ENCODE measurements at places on chromosomes 16 and 17. TPM values are rescaled to one million over a fixed set of nuclear protein-coding genes. Genes with fewer than 3 reads are reported as not detected.

DNA sequence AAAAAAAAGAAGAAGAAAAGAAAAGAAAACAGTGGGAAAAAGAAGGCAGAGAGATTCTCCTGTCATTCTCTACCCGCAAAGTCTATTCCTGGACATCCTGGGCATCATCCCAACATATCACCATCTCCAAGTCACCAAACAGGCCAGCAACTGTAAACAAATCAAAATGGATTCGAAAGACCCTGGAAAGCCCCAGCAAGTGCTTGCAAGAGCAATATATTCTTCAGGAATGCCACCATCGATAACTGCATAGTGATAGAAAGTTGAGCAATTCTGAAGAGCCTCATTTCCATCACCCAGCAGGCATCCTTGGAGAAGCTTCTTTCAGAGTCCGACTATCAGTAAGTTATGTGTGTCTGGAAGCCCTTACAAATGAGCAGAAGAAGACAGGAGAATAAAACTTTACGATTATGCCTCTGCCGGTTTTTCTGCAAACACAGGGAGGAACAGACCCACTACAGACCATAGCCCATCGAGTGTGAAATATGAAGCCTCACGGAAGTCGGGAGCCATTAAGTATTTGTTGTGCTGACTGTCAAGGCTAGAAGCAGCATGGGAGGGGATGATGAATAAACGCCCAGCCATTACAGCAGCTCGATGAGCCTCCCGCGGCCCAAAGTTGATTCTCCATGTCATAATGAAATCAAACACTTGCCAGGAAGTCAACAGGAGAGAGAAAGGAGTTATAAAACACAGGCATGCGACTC, 64.5 kb upstream of the SEC14L1 start:
- no peak for DNase-seq

The QPRT gene
- 13.8 TPM for total RNA-seq

DNA sequence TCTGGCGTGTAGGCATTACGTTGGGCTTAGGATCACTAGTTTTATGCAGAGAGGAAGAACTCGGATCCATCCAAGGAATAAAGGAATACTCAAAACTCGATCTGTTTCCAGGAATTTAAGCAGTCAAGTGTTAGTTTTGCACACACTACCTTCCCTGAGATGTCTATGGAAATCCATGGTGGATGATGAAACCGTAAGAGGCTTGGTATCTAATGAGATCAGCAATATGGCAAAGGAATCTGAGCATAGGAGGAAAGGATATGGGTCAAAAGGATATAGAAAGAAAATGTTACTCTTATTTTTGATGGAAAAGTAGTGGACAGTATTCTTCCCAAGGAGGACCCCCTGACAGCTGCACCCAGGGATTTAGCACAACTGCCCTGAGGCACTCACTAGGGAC, 59.6 kb downstream of the SMG6 start:
- no peak for DNase-seq

The SLC16A13 gene
- 2.0 TPM for total RNA-seq

The PDIA2 gene
- not detected for total RNA-seq

GRCh38 chr16:11273721-11274324, 394 bp upstream of the PRM3 start:
- DNase-seq, result no peak

DNA sequence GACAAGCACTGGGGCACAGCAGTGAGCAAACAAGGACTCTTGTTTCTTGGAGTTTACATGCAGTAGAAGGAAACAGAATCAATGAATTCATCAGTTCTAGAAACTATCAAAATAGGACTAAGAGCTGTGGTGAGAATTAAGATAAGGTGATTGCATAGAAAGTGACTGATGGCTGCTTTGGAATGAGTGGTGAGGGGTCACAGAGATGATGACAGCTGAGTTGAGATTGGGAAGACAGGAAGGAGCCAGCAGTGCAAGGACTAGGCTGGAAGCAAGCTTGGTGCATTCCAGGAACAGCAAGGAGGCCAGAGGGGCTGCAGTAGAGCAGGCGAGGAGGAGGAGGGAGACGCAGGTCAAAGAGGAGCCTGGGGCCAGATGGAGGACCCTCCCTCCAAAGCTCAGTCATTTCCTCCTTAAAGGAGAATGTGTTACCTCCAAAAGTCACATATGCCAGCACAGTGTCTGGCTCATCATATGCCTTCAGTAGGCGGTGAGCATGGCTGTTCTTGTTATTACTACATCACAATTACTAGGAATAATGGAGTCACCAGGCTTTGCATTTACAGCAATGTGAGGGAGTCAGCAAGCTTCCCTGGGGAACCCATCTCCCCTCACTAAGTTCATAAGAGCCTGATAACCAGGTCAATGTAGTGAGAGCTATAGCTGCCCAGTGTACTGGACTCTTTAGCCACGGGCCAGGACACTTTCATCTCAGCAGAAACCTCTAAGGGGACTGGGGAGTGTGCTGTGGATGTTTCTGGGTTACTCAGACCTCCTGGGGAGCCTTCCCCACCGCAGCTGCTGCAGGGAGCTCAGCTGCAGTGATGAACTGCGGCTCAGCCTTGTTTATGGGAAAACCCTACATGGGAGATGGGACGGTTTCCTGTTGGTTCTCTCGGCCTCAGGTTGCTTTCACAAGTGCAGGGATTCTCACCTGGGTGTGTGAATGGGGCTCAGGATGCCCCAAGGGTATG, 157.2 kb downstream of the SEC14L1 start:
- DNase-seq, result no peak

The WNT9B gene
- not detected for total RNA-seq

- no peak for DNase-seq
Measured at GRCh38 chr17:33131620-33132019, 140.0 kb downstream of the SPACA3 start.

DNA sequence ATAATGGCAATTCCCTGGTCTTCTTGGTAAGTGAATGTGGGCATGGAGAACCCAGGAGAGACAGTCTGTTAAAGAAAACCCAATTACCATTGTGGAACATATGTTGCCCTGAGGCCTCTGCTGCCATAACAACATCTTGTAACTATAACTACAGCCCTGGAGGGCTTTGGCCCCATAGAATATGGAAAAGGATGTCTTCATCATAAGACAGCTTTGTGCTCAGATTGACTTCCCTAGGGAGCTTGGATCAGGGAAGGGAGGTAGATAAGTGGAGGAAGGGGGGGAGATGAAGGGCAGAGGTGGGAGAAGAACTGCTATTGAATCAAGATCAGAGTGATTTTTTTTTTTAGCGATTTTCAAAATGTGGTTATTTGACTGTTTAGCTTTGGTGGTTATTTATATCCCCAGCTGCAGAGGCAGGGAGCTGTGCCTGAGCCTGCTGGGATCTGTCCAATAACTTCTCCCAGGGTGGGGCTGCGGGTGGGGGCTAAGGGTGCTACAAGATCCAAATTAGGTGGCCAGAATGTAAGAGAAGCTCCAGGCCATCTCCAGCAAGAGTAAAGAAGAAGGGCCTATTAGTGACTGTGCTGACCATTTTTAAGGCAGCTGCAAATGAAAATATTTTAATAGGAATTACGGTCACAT, 5.3 kb upstream of the KAT7 start:
- no peak for DNase-seq
